ENCODE measurements at places on chromosomes 13 and 19. TPM values are rescaled to one million over a fixed set of nuclear protein-coding genes. Genes with fewer than 3 reads are reported as not detected.

Gene S1PR5
- 1.6 TPM for total RNA-seq

Gene PRTN3
- total RNA-seq: not detected

Gene C19orf33
- not detected for total RNA-seq

Gene NBEA
- total RNA-seq: 1.7 TPM

Gene NLRP7
- not detected for total RNA-seq

Gene PSG6
- total RNA-seq: not detected

Gene CGB1
- not detected for total RNA-seq

Gene FBN3
- total RNA-seq: not detected

Gene ASF1B
- total RNA-seq: 2.3 TPM

Gene HIPK4
- not detected for total RNA-seq

Gene ZBTB7A
- total RNA-seq: 57.0 TPM

Gene INAFM1
- total RNA-seq: 16.7 TPM

Gene FBXO27
- total RNA-seq: 0.64 TPM

Gene BEST2
- total RNA-seq: not detected

Gene KASH5
- total RNA-seq: 0.69 TPM

Gene MUC16
- total RNA-seq: not detected

Gene ELAVL3
- not detected for total RNA-seq

Gene CCDC70
- total RNA-seq: not detected

Gene CACNA1A
- total RNA-seq: 0.30 TPM

Gene CLDND2
- 2.0 TPM for total RNA-seq

Gene ZIC2
- not detected for total RNA-seq

Gene HRC
- not detected for total RNA-seq
